ENCODE measurements at places on chromosomes 12 and 14.

DNA sequence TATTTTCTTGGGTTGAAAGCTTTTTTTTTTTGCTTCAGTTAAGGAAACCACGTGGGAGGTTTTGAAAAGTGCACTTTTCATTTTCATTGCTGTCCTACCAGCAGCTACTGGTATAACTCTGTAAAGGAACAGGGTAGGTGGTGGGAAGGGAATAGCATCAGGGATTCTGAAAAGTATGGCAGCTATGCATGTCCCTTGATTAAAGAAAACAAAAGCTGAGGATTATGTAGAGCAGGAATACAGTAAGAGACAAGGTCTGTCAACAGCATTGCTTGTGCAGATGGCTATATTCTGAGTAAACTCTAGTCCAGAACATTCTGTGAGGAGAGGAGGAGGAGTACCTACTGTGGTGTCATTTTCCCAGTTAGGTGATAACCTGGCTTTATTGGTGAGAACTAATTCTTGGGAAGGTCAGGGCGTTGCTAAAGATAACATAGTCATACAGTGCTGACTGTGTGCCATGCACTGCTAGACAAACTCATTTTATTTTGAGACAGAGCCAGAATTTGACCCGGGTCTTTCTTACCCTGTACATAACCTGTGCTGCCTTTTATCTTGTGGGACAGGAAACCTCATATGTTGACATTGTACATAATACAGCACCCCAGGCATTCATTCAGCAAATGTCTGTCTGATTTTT is 80.3 kb upstream of the TRAF3 start:
- no peak for DNase-seq

GRCh38 chr14:77979666-77980351 is 179.9 kb downstream of the ADCK1 start:
- DNase-seq = peak; percentile 29

GRCh38 chr14:33114331-33114730 is 175.7 kb downstream of the NPAS3 start:
- no peak for DNase-seq

DNA sequence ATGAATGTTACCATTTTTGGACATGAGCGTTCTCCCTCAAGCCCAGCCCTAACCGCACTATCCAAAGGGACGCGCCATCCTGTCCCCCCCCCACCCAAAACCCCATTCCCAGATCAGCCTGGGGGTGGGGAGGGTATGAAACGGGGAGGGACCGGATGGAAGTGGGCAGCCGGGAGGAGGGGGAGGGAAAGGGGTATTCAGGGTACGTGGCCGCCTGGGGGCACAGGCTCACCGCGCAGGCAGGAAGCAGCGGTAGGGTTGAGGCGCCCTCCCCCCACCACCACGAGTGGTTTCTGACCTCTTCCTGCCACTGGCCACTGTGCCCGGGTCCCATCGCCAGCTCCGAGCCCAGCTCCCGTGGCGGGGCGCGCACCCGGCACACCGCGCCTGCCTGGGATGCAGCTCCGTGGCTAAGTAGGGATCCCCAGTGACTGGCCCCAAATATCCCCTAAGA is 1.4 kb downstream of the ACTN1 start:
- DNase-seq = peak; percentile 98

GRCh38 chr12:14950982-14951746 is 10.2 kb downstream of the ARHGDIB start:
- DNase-seq = no peak

DNA sequence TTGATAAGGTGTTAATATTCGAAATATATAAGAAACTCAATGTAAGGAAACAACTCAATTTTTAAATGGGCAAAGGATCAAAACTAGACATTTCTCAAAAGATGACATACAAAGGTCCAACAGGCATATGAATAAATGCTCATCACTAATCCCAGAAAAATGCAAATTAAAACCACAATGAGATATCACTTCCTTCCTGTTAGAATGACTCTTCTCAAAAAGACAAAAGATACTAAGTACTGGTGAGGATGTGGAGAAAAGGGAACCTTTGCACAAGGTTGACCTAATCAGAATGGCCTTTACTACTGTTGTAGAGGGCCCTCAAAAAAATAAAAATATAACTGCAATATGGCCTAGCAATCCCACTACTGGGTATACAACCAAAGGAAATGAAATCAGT is 383.4 kb downstream of the KCNH5 start:
- peak; percentile 26 for DNase-seq

- DNase-seq = no peak
Observed at GRCh38 chr12:22238211-22238610, 96.3 kb downstream of the ST8SIA1 start.

- peak; percentile 26 for DNase-seq
Observed at GRCh38 chr12:68237078-68237477, 11.5 kb upstream of the IL26 start.

- DNase-seq = no peak
Observed at GRCh38 chr12:48640854-48641253, 41.2 kb downstream of the KANSL2 start.

DNA sequence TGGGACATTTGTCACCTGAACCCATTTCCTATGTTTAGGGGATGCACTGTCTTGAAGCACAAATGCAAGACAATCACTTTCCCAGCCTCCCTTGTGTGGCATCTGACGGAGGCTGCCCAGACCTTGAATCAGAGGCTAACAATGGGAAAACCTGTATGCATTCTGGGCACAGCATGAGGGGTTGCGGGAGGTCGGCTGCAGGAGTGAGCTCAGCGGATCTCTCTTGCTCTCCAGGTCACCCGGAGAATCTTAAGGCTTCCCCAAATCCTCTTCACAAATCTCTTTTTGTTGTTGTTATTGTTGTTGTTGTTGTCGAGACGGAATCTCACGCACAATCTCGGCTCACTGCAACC is 15.3 kb downstream of the NFKBIA start:
- DNase-seq = no peak

- no peak for DNase-seq
Observed at GRCh38 chr12:6962285-6963015, 8.0 kb downstream of the PHB2 start.

GRCh38 chr12:67382241-67382871 is 113.2 kb downstream of the CAND1 start:
- no peak for DNase-seq

- DNase-seq = peak; percentile 47
Observed at GRCh38 chr12:96872961-96873360, 34.1 kb upstream of the NEDD1 start.

DNA sequence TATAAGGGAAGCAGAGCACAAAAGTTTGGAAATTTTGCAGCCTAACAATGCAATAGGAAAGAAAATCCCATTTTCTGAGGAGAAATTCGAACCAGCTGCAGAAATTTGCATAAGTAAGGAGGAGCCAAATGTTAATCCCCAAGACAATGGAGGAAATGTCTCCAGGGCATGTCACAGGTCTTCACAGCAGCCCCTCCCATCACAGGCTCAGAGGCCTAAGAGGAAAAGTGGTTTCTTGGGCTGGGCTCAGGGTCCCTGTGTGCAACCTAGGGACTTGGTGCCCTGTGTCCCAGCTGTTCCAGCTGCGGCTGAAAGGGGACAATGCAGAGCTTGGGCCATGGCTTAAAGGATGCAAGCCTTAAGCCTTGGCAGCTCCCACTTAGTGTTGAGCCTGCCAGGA is 190.0 kb downstream of the MDGA2 start:
- no peak for DNase-seq

GRCh38 chr12:27005495-27005894 is 8.7 kb downstream of the TM7SF3 start:
- DNase-seq = no peak

DNA sequence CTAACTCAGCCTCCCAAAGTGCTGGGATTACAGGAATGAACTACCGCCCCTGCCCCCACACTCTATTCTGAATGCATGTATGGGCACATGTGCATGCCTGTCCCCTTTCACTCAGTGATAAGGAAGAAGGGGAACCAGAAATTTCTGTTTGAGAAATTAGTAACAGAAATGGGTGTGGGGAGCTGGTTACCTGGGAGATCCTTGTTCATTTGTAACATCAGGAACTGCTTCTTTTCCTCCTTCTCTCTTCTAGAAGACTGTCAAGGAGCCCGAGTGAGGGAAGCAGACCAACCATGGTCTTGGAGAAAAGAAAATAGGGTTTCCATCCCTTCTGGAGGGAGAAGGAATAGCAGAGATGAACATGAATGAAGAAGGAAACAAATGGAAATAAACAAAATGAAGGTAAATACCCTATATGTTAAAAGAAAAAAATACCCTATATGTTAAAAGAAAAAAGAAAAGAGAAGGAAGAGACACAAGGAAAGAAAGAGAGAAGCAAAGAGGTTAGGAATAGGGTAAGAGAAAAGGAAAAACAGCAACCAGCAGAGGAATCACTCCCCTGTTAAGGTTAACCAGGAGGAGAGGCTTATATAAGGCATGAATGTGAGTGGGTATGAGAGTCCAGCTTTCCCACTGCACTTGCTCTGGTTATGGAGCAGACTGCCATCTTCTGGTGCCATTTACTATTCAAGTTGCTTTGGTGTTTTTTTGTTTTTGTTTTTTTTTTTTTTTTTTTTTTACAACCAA is 3.3 kb downstream of the PPP1R3E start:
- DNase-seq = peak; percentile 53

- peak; percentile 81 for DNase-seq
Observed at GRCh38 chr12:49503674-49504180, 35.1 kb upstream of the KCNH3 start.

- DNase-seq = no peak
Observed at GRCh38 chr14:104031384-104031783, 54.1 kb upstream of the ASPG start.

GRCh38 chr14:81096656-81097055 is 124.1 kb downstream of the GTF2A1 start:
- DNase-seq = no peak

DNA sequence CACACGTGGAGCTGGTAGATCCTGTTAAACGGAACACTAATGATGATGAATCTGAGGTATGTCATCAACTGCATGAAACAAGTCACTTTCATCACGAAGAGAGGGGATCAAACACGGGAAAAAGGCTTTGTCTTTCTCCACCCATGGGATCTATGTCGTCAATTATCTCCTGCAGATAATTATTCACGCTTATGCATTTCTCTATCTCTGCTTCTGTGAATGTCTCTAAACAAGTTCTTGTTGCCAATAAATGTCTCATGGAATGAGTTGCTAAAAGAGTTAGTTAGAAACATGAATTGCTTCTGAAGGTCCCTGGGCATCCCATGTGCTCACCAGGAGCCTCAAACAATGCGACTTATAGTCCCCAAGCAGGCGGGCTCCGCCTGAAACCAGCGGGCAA is 1228.2 kb upstream of the TMEM132C start:
- no peak for DNase-seq

- no peak for DNase-seq
Observed at GRCh38 chr12:92049403-92049802, 96.2 kb downstream of the BTG1 start.

DNA sequence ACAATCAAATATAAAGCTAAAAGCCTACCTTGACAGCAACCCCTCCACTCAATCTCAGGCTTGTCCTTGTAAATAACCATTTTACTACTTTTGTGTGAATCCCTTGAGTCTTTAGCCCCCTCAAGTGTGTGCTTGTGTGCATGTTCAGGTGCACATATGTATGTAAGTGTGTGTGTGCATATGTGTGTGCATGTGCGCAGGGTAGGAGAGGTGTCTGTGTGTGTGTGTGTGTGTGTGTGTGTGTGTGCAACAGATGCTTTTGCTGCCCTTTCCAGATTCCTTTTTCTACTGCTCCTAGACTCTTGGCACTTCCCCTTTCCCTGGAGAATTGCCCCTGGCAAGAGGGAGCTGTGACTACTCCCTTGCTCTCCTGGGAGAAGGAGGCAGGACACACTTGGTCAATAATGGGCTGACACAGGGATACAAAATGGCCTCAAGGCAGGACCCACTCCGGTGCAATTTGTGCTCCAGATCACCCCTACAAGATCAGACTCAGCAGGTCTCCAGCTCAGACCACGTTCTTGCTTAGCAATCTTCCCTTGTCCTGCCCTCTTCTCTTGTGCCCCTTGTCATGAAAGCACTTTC is 73.4 kb downstream of the IFNG start:
- no peak for DNase-seq

- peak; percentile 87 for DNase-seq
Observed at GRCh38 chr14:69039288-69039628, 60.2 kb upstream of the ACTN1 start.

DNA sequence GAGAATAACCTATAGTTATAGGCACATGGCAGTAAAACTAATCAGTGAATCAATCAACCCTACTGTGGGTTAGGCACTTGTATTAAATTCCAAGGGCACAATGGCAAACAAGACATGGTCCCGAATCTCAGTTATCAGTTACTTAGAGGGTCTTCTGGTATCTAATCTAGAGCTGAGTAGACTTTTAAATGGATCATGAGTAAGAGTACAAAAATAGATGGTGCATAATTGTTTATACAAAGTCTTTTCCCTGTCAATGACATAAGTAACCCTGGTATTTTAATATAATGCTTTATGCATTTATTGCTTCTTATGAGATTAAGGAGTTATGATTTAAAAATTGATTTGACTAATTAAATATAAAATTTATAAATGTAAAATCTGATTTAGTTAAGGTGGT is 23.0 kb upstream of the KCNJ8 start:
- no peak for DNase-seq

GRCh38 chr12:80700327-80700726 is 7.1 kb upstream of the MYF6 start:
- DNase-seq = no peak

DNA sequence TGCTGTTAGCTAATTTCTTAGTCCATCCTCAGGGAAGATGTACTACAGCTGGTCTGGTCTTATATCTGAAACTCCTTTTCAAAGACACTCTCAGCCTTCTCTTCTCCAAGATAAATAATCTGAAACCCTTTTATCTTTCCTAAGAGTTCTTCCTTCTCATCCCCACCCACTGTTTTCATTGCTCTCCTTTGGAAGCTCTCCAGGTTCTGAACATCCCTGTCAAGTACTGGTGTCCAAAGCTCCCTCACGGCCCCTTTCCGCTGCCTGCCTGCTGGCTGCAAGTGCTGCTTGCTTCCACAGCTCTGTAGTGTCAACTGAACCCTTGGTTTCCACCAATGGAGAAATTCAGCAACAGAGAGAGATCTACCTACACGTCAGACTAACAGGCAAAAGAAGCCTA is 6.6 kb upstream of the SLC6A13 start:
- no peak for DNase-seq

DNA sequence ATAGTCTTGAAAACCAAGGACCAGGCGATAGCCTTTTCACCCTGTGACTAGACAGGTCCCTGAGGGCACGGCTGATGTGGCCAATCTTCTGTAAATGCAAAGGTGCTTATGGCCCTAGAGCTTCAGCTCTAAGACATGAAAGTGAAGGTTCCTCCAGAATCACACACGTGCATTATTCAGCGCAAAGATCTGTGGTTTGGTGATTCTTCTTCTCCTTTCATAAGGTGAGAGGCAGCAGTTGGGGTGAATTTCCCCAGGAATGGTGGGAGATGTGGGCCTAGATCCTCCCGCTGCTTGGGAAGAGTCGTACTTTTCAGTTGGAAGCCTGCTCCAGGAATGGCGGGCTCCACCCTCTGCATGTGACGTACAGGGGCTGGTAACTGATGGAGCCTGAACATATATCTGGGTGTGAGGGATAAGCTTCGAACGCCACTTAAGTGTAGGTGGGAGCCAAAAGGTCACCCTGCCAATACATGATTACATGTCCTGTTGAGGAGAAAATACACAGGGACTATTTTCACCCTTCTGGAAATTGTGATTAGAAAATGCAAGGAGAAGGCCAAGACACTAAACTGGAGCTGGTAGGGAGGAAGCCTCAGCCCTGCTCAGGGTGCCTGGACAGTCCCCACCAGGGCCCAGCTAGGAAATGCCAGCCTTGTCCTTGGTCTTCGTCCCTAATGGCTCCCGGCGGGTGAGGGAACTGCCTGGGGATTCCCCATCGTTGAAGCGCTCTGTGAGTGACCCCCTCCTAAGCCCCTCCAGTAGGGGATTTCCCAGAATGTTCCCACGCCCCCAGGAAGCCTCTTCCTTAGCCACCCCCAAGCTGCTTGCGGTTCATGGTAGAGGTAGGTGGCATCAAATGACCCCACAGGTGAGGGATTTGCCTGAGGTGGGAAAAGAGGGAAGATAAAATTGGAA is 17.6 kb downstream of the BATF start:
- no peak for DNase-seq

Data from EL (cell line).